Neural crest cell (in vitro differentiated cells): ENCODE measurements at places on chromosomes 7 and 10. TPM values are rescaled to one million over a fixed set of nuclear protein-coding genes. Genes with fewer than 3 reads are reported as not detected.

DNA sequence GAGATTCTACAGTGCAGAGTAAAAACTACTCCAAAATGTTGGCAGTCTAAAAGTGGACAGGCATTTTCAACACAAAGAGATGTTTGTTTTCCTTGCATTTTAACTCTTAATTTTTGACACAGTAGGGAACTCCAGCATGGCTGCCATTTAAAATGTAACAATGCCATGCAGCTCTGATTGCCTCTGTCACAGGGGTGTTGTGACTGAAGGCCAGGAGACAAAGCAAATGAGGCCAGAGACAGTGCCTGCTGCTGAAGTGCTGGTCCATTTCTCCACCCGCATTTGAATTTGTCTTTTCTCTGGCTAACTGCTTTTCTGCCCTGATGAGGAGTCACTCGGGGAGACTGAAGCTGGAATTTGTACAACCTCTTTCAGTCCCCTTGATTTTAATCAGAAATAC, 710.6 kb upstream of the GALNT17 start:
- H3K4me3 ChIP-seq: no peak overlapping the region
- no peak overlapping the region for H3K27ac ChIP-seq
- no peaks in the 10 kb centered on the region for H3K36me3 ChIP-seq
- H3K4me1 ChIP-seq: peaks cover 45% of the 10 kb centered on the region
- DNase-seq: no peak

DNA sequence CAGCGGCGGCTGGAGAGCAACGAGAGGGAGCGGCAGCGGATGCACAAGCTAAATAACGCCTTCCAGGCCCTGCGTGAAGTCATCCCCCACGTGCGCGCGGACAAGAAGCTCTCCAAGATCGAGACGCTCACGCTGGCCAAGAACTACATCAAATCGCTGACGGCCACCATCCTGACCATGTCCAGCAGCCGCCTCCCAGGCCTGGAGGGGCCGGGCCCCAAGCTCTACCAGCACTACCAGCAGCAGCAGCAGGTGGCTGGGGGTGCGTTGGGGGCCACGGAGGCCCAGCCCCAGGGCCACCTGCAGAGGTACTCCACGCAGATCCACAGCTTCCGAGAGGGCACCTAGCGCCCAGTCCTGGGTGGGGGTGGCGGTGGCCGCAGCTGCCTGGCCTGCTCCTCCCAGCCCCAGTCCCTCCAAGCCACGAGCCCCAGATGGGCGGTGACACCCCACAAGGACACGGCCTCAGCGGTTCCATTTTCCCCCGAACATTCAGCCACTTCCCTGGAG, 1.3 kb downstream of the BHLHA15 start:
- peaks cover 3% of the 10 kb centered on the region for H3K4me1 ChIP-seq
- peak overlapping the region; percentile 34 for H3K4me3 ChIP-seq
- H3K27me3 ChIP-seq: peaks cover 10% of the 10 kb centered on the region
- H3K36me3 ChIP-seq: peaks cover under 1% of the 10 kb centered on the region

DNA sequence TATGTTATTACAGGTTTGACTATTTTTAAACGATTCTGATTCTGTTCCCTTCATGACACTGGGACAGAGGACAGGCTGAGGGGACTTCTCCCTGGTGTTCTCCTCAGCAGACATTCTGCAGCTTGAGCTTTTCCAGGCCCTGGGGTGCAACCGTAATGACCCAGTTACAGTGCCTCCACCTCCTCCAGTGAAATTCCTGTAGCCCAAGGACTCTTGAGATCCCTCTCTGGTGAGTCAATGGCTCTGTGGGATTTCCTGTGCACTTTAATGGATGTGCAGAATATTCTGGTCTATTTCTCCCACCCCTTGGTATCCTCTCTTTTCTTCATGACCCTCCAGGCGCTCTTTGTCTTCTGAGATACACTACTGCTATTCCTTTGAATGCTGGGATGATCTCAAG, 319.3 kb downstream of the INHBA start:
- no peaks in the 10 kb centered on the region for H3K36me3 ChIP-seq
- H3K4me1 ChIP-seq: no peaks in the 10 kb centered on the region
- no peak overlapping the region for H3K27ac ChIP-seq
- H3K4me3 ChIP-seq: no peak overlapping the region
- no peaks in the 10 kb centered on the region for H3K27me3 ChIP-seq
- DNase-seq: no peak

DNA sequence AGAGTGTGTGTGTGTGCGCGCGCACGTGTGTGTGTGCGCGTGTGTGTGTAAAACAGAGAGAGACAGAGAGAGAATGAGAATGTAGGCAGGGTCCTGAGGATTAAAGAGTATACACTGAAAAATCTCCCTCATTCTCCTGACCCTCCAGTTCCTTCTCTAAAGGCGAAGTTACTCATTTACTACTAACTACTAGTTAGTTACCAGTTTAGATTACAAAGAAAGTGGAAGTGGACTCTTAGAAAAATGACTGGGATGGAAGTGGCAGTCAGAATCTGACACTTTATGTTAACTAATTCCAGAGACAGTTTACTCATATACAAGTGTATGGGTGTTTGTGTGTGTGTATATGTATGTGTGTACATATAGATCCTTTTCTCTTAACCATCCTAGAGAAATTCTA, 146.5 kb upstream of the LRRN3 start:
- H3K4me3 ChIP-seq: no peak overlapping the region
- DNase-seq: no peak
- no peaks in the 10 kb centered on the region for H3K27me3 ChIP-seq
- no peak overlapping the region for H3K27ac ChIP-seq

- no peaks in the 10 kb centered on the region for H3K4me1 ChIP-seq
- peaks cover 16% of the 10 kb centered on the region for H3K27me3 ChIP-seq
- H3K27ac ChIP-seq: no peak overlapping the region
- no peak overlapping the region for H3K4me3 ChIP-seq
- DNase-seq: no peak
Observed at GRCh38 chr10:8481718-8482504, 427.4 kb downstream of the GATA3 start.

- H3K4me1 ChIP-seq: no peaks in the 10 kb centered on the region
- DNase-seq: no peak
- H3K36me3 ChIP-seq: no peaks in the 10 kb centered on the region
- H3K4me3 ChIP-seq: no peak overlapping the region
- H3K27ac ChIP-seq: no peak overlapping the region
Observed at GRCh38 chr7:18798088-18798906, 302.7 kb downstream of the HDAC9 start.

GRCh38 chr7:121494516-121494915, 98.4 kb upstream of the FAM3C start:
- no peaks in the 10 kb centered on the region for H3K27me3 ChIP-seq
- H3K4me3 ChIP-seq: no peak overlapping the region
- H3K36me3 ChIP-seq: peaks cover 2% of the 10 kb centered on the region
- no peak overlapping the region for H3K27ac ChIP-seq
- H3K4me1 ChIP-seq: no peaks in the 10 kb centered on the region
- no peak for DNase-seq

GRCh38 chr10:129659508-129660268, 192.6 kb downstream of the MGMT start:
- H3K4me1 ChIP-seq: peaks cover 22% of the 10 kb centered on the region
- peaks cover 7% of the 10 kb centered on the region for H3K36me3 ChIP-seq
- no peaks in the 10 kb centered on the region for H3K27me3 ChIP-seq
- no peak for DNase-seq
- H3K27ac ChIP-seq: no peak overlapping the region
- no peak overlapping the region for H3K4me3 ChIP-seq

- H3K27ac ChIP-seq: no peak overlapping the region
- H3K36me3 ChIP-seq: peaks cover 15% of the 10 kb centered on the region
- no peaks in the 10 kb centered on the region for H3K27me3 ChIP-seq
- no peak for DNase-seq
- H3K4me3 ChIP-seq: no peak overlapping the region
Observed at GRCh38 chr7:105178928-105179541, 165.0 kb downstream of the KMT2E start.

GRCh38 chr7:111126987-111127386, 36.1 kb downstream of the LRRN3 start:
- peaks cover 4% of the 10 kb centered on the region for H3K36me3 ChIP-seq
- no peak overlapping the region for H3K4me3 ChIP-seq
- H3K27me3 ChIP-seq: no peaks in the 10 kb centered on the region
- no peaks in the 10 kb centered on the region for H3K4me1 ChIP-seq

GRCh38 chr10:99804471-99804870, 22.0 kb downstream of the ABCC2 start:
- H3K27ac ChIP-seq: no peak overlapping the region
- DNase-seq: no peak
- H3K4me1 ChIP-seq: no peaks in the 10 kb centered on the region
- peaks cover 4% of the 10 kb centered on the region for H3K36me3 ChIP-seq
- H3K27me3 ChIP-seq: no peaks in the 10 kb centered on the region

DNA sequence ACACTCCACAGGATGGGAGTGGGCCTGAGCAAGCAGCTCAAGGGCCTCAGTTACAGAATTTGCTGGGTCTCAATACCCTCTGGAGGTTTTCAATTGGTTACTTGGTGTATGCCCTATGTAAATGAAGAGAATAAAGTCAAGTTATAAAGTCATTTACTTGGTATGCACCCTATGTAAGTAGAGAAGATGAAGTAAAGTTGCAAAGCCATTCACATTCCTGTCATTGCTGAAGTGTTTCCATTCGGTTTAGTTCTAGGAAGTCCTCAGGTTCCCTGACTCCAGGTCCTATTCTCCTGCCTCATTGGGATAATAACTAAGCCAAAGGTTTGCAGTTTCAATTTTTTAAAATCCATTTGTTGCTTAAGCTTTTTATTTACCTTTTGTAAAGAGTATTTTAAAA, 272.6 kb upstream of the NPSR1 start:
- H3K4me1 ChIP-seq: no peaks in the 10 kb centered on the region
- H3K36me3 ChIP-seq: peaks cover 12% of the 10 kb centered on the region
- no peaks in the 10 kb centered on the region for H3K27me3 ChIP-seq
- DNase-seq: no peak

DNA sequence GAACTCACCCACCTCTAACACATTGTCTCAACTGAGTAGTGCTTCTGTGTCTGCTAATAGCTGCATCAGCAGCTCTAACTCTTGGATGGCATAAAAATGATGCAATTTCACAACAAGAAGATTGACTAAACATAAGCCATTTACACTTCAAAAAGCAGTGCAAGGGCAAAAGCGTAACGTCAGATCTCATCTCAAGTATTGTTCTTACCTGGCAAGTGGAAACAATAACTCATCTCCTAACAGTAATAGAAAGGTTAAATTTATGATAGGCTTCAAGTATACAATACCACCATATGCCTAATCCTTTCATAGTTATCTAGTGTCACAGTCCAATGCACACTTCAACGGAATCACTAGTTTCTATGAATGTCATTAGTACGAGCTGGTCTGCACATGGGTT, 14.8 kb downstream of the TPK1 start:
- no peaks in the 10 kb centered on the region for H3K4me1 ChIP-seq
- H3K27ac ChIP-seq: no peak overlapping the region
- H3K36me3 ChIP-seq: no peaks in the 10 kb centered on the region

The ASB10 gene
- total RNA-seq: not detected in 2 replicates

The TMEM26 gene
- total RNA-seq: 0.05 and 0.23 TPM in 2 replicates
